ENCODE measurements at places on chromosomes 16 and 17.

- no peak for DNase-seq
Measured at GRCh38 chr16:88734361-88734728, 28.0 kb downstream of the CTU2 start.

DNA sequence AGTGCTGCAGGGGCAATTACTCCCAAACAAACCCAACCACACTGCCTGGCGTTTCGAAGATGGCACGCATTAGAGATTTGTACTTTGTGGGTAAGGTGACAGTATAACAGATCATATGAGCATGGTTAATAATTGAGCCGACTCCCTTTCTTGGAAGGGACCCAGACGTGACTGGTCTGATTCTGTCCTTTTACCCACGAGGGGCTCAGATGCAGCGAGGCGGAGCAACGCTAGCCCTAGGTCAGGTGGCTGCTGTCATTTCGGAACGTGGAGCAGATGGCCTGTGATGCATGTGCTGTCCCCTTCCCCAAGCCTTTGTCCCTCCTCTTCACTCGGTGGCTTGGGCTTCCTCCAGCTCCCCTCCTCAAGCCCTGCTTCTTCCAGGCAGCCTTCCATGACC is 84.2 kb downstream of the SNX29 start:
- no peak for DNase-seq

- DNase-seq: no peak
Measured at GRCh38 chr16:12330946-12331345, 354.4 kb downstream of the SNX29 start.

GRCh38 chr16:9098377-9099090 is 7.1 kb downstream of the HAPSTR1 start:
- no peak for DNase-seq

DNA sequence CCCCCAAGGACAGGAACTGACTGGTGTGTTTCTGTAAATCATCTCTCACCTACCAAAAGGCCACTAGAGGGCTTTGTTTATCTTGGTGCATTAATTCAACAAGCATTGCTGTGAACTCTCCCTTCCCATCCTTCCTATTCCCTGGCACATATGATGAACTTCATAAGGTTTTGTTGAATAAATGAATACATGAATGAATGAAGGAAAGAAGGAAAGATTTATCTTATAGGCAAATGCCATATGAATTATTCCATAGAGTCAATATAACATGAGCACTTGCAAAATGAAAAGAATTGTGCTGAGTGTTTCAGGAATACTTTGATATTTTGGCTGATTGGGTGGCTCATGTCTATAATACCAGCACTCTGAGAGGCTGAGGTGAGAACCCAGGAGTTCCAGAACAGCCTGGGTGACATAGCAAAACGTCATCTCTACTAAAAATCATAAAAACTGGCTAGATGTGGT is 4.3 kb downstream of the SPDYE4 start:
- DNase-seq: no peak

DNA sequence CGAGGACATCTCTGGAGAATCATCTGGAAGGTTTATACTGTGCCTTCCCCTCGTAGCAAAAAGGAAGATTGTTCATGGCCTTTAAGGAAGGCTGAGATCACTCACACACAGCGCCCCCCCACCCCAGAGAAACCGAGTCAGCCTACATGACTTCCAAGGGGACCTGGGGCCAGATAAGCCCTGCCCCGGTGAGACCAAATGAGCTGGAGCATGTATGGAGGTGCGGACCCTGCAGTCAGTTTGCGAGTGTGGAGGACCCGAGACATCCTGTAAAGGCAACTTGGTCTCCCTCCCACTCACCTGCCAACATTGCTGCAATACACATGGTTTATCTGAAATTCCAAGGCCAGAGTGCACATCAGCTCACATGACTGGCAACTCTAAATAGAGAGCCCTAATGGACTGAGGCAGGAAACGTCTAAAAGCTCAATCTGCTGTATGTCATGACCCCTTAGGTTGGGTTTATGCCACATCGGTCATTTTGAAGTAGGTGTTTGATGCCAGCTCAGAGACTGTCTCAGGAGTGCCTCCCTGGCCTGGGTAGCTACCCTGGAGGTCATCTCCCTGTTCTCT is 233.6 kb downstream of the CPPED1 start:
- DNase-seq: no peak

DNA sequence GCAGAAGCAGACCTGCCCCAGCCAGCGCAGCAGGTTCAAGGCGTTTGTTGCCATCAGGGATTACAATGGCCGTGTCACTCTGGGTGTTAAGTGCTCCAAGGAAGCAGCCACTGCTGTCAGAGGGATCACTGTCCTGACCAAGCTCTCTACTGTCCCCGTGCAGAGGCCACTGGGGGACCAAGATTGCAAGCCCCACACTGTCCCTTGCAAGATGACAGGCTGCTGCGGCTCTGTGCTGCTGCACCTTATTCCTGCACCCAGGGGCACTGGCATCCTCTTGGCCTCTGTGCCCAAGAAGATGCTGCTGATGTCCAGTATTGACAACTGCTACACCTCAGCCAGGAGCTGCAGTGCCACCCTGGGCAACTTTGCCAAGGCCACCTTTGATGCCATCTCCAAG is 27.7 kb downstream of the ATPAF2 start:
- no peak for DNase-seq

- DNase-seq: no peak
Measured at GRCh38 chr16:19170043-19170655, 2.1 kb downstream of the SYT17 start.

DNA sequence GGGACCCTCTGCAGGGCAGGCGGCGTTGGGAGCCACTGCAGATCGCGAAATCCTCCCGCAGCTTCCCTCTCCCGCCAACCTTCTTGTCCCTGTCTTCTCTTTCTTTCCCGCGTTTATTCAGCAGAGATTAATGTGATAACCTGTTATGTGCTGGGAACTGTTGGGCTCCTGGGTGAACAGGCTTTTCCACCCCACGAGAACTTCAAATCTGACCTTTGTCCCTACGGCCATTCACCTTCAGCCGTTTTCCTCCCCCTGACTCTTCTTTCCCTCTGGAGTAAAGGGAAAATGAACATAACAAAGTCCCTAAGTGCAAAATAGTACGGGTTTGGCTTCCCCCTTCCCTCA is 15.2 kb upstream of the KPNA2 start:
- no peak for DNase-seq

DNA sequence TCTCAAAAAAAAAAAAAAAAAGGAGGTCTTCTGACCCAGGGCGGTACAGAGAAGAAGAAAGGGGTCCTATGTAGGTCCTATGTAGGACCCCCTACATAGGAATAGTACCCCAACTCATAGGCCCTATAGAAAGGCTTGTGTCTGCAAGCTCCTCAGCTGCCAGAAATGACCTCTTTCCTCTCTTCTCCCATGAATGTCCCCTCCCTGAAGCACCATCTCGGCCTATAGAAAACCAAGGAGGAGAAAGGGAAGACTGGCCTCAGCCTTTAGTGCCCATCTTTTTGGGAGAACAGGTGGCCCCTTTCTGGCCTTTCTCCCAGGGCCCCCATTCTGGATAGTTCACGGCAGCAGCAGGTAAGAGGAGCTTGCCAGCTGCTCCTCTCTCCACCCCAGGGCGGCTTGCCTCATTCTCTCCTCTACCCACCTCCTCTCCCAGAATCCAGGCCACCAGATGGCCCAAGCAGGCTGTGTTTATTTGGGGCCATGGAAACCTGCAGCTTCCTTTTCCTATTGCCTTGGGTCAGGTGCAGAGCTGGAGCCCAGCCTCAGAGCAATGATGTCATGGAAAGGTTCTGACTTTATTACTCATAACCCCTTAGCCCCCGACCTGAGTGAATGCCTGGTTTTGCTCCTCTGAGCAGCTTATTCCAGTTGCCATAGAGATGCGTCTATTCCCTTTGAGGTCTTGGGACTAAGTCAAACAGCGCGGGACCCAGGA is 1.6 kb upstream of the MRPL58 start:
- DNase-seq: no peak

GRCh38 chr17:57939797-57940196 is 15.4 kb downstream of the CUEDC1 start:
- DNase-seq: peak; percentile 94

- no peak for DNase-seq
Measured at GRCh38 chr17:13728781-13729180, 127.1 kb upstream of the HS3ST3A1 start.

GRCh38 chr17:27354491-27355081 is 60.7 kb downstream of the WSB1 start:
- no peak for DNase-seq

DNA sequence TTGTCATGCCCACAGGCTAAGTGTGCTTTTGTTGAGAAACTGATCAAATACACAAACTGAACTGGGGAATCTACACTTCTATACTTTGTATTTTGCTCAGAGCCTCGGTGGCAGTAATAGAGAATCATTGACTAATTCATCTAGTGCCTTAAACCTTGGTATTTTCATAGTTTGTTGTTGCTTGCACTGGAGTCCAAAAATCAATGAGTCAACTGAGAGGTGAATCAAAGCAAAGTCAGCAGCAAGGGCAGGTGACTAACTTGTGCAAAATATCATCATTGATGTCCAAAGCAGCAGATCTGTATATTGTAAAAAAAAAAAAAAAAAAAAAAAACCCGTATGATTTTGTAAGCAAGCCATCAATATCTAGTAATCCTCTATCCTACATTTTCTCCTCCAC is 296.4 kb downstream of the MAP2K6 start:
- DNase-seq: no peak

- DNase-seq: no peak
Measured at GRCh38 chr16:66746682-66747081, 4.7 kb downstream of the DYNC1LI2 start.

- no peak for DNase-seq
Measured at GRCh38 chr16:78150233-78150632, 50.8 kb downstream of the WWOX start.

GRCh38 chr16:76614269-76614668 is 337.1 kb downstream of the CNTNAP4 start:
- DNase-seq: no peak

DNA sequence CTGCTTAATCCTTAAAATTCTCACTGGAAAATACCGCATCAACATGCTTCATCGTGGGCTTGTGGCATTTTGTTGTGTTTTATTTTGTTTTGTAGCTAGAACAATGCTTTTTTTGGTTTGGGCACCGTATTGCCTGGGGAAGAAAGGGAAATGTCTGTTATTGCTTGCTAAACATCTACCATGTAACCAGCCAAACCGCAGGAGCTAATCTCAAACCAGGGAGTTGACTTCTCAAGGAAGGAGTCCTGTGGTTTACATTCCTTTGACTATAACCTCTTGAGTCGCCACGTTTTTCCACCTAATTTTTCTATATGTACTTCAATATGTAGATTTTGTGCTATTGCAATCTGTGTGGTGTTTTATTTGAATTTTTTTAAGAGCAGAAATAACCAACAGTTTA is 593.5 kb upstream of the SOX9 start:
- no peak for DNase-seq

- no peak for DNase-seq
Measured at GRCh38 chr17:77854083-77854758, 104.3 kb upstream of the TNRC6C start.

DNA sequence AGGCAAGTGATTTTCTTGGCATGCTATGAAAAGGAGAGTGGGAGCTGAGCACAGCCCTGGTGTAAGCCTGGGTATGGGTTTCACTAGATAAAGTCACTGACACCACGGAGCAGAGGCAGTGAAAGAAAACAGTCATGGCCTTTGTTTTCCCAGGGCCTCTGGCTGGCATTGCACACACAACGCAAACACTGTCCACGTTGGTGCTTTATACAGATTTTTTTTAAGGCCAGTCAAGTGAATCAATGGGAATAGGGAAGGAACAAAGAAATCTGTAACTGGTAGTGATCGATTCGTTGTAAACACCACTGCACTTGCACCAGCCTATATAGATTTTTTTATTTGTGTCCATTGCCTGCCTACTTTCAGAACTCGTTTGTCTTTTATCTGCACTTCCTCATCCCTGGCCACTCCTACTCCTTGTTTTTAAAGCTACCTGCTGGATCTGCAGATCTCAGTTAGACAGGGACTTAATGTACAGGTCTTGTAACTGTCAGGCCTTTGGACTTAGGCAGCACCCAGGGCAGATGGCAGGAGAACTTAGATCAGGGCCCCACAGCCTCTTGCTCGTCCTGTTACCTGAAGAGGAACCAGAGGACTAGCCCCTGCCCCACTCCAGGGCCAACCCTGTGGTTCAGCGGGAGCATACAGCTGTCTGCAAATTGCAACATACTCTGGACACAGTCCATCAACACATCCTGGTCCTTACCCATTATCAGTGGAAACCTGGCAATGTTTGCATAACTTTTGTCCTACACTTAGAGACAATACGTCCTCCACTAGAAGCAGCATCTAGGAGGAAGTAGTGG is 10.6 kb upstream of the TMIGD1 start:
- DNase-seq: no peak

GRCh38 chr16:70348991-70349390 is 2.3 kb downstream of the DDX19A start:
- DNase-seq: no peak

- DNase-seq: no peak
Measured at GRCh38 chr16:60655514-60656153, 1380.6 kb downstream of the CDH8 start.

GRCh38 chr17:81121841-81122733 is 43.2 kb upstream of the PVALEF start:
- DNase-seq: no peak

GRCh38 chr17:35210741-35211140 is 16.5 kb upstream of the SLC35G3 start:
- DNase-seq: no peak

DNA sequence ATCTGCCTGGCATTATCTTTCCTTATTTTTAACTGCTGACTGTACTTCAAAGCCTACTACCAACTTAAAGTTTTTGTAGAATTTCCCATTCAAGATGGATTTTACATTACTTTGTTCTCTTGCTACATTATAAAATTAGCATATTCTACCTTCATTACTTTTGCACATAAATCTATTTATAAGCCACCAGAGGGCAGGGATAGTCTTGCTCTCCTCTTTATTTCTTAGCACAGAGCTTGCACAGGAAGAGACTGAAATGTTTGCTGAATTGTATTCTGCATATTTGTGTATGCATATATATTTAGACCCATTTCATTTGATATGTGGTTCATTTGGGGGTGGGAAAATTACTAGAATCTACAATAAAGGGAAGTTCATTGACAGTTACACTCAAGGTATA is 108.0 kb downstream of the SKAP1 start:
- no peak for DNase-seq

DNA sequence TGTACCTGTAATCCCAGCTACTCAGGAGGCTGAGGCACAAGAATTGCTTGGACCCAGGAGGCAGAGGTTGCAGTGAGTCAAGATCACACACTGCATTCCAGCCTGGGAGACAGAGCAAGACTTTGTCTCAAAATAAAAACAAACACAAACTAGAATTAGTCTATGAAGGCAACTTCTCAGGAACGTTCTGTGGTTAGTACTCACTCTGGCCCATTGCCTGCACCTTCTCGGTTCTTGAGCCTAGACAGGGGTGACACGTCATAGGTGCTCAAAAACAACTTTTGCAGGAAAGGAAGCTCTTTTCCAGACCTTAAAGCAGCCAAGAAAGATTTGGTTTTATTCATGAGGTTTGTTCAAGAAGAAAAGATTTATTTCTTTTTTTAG is 22.3 kb upstream of the CNOT1 start:
- DNase-seq: no peak

Data from NCI-H1436 treated with DMSO at 0.1 percent for 48 hours (cell line).